ENCODE measurements at places on chromosomes 4 and X.

GRCh38 chr4:110128472-110128919 lies 69.9 kb downstream of the ELOVL6 start:
- DNase-seq: no peak

- no peak for DNase-seq
These were observed 101.1 kb upstream of the PPP2R3B start for GRCh38 chrX:487836-488235.

DNA sequence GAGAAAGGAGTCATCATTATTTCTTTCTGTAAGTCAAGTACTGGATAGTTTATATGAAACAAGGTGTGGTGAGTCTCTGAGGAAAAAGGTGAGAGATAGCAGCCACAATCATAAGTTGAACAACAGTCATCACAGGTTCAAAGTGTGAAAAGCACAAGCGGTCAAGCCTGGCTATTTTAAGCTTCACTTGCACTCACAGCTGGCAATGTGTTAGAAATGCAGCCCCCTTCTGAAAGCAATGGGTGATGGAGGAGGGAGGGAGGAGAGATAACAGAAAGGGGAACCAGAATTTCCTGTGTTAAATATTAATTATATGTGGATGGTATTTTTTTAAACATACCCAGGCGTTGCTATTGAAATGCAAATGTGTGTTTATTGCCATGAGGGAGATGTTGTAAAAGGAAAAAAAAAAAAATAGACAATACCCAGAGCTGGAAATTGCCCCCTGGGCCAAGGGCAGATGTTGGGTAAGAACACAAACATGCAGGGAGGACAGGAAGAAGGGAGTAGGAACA lies 26.9 kb upstream of the BMP3 start:
- no peak for DNase-seq

DNA sequence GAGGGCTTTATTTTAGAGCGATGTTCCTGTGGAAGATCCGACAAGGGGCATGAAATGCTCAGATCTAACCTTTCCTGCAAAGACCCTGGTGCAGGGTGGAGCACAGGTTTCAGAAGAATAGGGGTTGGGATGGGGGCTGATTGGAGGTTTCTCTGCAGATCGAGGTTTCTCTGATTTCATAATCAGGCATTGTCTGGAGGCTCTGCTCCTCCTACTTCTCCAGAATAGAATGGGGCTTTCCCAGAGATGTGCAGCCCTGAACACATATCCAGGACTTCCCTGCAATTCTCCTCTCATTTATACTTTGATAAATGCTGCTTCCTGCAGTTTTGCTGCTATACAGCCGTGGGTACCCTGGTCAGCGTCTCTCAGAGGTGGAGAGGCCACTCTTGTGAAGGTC lies 397.6 kb upstream of the BOD1L1 start:
- DNase-seq: no peak

DNA sequence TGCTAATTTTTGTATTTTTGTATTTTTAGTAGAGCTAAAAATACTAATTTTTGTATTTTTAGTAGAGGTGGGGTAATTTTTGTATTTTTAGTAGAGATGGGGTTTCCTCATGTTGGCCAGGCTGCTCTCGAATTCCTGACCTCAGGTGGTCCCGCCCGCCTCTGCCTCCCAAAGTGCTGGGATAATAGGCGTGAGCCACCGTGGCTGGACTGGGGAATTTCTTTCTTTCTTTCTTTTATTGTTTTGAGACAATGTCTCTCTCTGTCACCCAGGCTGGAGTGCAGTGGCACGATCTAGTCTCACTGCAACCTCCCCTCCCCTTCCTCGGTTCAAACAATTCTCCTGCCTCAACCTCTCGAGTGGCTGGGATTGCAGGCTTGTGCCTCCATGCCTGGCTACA lies 83.0 kb downstream of the FAM193A start:
- DNase-seq: no peak

- DNase-seq: no peak
These were observed 17.2 kb downstream of the PROM1 start for GRCh38 chr4:16066586-16067128.

DNA sequence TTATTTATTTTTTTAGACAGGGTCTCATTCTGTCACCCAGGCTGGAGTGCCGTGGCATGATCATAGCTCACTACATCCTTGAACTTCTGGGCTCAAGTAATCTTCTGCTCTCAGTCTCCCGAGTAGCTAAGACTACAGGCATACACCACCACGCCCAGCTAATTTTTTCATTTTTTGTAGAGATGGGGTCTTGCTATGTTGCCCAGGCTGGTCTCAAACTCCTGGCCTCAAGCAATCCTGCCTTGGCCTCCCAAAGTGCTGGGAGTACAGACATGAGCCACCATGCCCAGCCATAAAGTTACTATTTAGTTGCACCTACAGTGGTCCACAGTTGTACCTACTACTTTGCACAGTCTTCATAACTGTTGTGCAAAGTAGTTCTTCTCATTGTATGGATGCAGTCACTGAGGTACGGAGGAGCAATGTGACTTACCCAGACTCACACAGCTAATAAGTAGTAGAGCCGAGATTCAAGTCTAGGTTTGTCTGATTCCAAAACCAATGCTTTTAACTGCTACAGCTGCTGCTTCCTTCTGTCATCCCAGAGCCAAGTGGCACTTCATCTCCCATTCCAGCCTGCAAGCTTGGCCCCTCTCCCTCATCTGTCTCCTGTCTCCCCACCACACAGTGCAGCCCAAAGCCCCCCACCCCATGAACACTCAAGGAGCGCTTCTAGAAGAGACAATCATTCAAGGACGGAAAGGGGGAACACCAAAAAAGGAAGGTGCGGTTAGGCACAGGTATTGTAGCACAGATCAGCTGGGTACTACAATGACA lies 24.0 kb upstream of the IQSEC2 start:
- DNase-seq: no peak

- DNase-seq: no peak
These were observed 27.5 kb downstream of the SULT1E1 start for GRCh38 chr4:69832326-69833030.

DNA sequence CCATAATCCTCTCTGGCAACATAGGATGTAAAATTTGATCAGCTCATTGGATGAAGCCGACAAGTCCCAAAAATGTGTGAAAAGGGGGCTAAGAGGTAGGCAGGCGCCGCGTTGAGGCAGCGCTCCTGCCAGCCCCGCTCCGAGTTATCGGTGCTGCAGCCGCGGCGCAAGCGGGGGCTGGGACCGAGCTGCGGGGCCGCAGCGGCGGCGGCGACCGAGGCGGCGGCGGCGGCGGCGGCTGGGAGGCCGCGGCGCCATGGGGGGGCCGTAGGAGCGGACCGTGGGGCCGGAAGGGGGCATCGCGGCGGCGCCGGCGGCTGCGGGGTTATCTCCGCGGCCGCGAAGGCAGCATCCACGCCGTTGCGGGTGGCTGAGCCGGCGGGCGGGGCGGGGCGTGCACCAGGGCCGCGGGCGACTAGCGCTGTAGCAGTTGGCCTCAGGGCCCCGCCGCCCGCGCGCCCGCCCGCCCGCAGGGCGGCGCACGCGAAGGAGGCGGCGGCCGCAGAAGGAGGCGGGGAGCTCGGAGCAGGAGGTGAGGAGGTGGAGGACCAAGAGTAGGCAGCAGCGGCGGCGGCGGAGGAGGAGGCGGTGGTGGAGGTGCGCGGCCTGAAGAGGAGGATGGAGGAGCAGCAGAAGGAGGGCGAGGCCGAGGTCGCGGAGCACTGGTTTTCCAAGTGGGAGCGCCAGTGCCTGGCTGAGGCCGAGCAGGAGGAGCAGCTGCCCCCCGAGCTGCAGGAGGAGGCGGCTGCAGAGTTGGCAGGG lies 126.0 kb upstream of the CXorf66 start:
- peak; percentile 11 for DNase-seq

DNA sequence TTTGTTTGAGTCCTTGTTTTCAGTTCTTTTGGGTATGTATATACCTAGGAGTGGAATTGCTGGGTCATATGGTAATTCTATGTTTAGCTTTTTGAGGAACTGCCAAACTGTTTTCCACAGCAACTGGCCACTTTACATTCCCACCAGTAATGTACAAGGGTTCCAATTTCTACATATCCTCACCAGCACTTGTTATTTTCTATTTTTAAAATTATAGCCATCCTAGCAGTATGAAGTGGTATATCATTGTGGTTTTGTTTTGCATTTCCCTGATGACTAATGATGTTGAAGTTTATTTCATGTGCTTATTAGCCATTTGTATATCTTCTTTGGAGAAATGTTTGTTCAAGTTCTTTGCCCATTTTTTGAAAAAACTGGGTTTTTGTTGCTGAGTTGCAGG lies 39.6 kb downstream of the TMEM164 start:
- no peak for DNase-seq

All from stimulated activated CD4-positive, alpha-beta T cell treated with anti-CD3 and anti-CD28 coated beads, Interleukin-1b, Interleukin-23, amount 100 ng/mL, for 48 hours (primary cell).